Activated naive CD4-positive, alpha-beta T cell treated with anti-CD3 and anti-CD28 coated beads for 36 hours (primary cell): ENCODE measurements at places on chromosomes 3 and 15. TPM values are rescaled to one million over a fixed set of nuclear protein-coding genes. Genes with fewer than 3 reads are reported as not detected.

ERICH6 gene
- total RNA-seq, result not detected

FBXL2 gene
- not detected for total RNA-seq

GOLGA8S gene
- 0.05 TPM for total RNA-seq

PLS1 gene
- 5.3 TPM for total RNA-seq

GPR15 gene
- 0.25 TPM for total RNA-seq

TGM4 gene
- not detected for total RNA-seq

DNA sequence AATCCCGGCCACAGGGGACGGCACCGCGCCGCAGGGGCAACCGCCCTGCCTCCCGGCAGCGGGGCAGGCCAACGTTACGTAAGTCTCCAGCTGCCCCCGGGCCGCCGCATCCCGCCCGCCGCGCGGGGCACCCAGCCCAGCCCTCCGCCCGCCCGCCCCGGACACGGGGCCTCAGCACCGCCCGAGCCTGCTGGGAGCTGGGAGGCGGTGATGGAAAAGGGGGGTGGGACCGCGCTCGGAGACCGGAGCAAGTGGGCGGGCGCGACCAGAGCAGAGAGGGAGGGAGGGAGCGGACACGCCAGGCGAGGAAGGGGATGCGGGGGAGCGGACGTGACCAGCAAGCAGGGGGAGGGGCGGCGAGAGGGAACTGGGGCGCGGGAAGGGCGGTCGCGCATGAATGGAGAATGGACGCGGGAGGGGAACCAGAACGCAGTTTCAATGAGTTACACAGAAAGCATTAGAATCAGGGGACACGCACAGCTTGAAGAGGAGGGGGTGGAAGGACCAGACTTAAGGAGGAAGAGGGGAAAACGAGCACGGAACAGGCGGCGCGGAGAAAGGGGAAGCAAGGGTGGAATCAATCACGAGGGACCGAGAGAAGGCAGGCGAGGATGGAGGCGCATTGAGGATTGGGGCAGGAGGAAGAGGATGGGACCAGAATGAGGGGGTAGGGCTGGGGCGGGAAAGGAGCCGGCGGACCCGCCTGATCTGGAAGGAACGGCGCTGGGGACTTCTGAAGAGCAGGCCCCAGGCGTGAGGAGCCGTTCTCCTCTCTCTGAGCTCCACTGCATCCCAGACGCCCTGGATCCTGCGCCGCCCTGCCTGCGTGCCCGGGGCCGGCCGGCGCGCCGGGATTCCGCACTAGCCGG, 559 bp downstream of the PKM start:
- peaks cover 41% of the 10 kb centered on the region for H3K36me3 ChIP-seq
- H3K27ac ChIP-seq, result peak overlapping the region; percentile 99
- DNase-seq, result peak; percentile 88
- H3K27me3 ChIP-seq, result no peaks in the 10 kb centered on the region
- H3K4me1 ChIP-seq, result peaks cover 32% of the 10 kb centered on the region

DNA sequence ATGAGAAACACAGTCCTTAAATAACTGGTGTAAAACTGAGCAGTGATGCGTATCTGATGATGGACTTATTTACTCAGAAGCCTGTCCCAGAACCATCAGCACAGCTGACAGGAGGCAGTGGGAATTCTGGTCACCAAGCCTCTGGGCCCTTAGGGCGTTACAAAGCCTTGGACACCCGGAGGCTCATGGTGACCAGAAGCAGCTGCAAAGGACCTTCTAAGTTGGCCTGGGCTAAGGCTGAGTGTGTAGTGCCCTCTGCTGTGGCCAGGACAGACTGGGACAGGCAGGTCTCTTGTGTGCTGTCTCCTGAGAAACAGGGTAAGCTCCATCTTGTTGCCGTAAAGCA, 168.9 kb downstream of the ATP10A start:
- H3K4me1 ChIP-seq, result no peaks in the 10 kb centered on the region
- no peak overlapping the region for H3K27ac ChIP-seq
- DNase-seq, result no peak
- peaks cover 26% of the 10 kb centered on the region for H3K36me3 ChIP-seq
- H3K4me3 ChIP-seq, result no peak overlapping the region

DNA sequence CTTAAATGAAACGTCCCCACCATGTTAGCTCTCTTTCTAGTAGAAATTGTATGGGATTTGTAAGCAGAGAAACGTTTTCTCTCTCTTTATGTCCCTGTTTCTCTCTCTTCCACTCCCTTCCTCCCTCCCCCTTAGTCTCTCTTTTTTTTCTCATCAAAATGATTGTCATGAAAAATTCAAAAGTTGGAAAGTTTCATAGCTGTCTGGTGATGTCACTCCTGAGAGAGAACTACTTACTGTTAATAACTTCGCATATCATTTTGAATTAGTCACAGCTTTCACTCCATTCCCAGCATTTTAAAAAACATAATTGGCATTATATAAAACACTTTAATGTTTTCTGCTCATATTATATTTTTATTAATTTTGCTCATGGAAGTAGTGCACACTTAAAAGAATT, 331.1 kb downstream of the C3orf38 start:
- no peaks in the 10 kb centered on the region for H3K27me3 ChIP-seq
- H3K27ac ChIP-seq, result no peak overlapping the region
- H3K4me1 ChIP-seq, result no peaks in the 10 kb centered on the region
- no peaks in the 10 kb centered on the region for H3K36me3 ChIP-seq

DNA sequence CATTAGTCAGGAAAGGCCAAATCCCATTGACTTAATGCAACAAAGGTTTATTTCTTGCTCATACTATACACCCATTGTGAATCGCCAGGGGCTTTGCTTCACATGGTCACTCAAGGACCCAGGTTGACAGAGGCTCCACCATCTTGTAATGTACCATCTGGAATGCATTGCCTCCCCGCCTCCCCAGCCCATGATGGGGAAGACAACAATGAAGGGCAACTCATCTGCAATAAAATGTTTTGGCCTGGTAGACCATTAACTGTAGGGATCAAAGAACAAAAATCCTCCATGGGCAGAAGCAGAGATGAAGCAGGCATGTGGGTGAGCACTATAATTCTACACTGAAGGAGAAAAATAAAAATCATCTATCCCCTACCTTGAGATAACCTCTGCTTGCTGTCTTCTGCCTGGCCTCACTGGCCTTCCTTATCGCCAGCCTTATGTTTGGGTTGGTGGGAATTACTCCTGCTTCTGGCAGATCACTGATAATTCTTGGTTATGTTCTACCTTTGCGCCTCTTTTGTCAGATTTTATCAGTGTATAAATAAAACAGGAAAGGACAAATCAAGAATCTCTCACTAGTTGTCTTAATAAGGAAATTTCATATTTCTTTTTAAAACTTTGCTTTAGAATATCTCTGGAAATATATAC, 37.8 kb downstream of the GPR160 start:
- no peaks in the 10 kb centered on the region for H3K27me3 ChIP-seq
- H3K4me1 ChIP-seq, result peaks cover 8% of the 10 kb centered on the region
- H3K4me3 ChIP-seq, result no peak overlapping the region
- H3K36me3 ChIP-seq, result peaks cover 17% of the 10 kb centered on the region
- H3K27ac ChIP-seq, result no peak overlapping the region

GRCh38 chr3:195017151-195017550, 253.8 kb downstream of the XXYLT1 start:
- DNase-seq, result no peak
- H3K4me1 ChIP-seq, result peaks cover 5% of the 10 kb centered on the region
- no peaks in the 10 kb centered on the region for H3K36me3 ChIP-seq
- H3K27me3 ChIP-seq, result peaks cover 2% of the 10 kb centered on the region

DNA sequence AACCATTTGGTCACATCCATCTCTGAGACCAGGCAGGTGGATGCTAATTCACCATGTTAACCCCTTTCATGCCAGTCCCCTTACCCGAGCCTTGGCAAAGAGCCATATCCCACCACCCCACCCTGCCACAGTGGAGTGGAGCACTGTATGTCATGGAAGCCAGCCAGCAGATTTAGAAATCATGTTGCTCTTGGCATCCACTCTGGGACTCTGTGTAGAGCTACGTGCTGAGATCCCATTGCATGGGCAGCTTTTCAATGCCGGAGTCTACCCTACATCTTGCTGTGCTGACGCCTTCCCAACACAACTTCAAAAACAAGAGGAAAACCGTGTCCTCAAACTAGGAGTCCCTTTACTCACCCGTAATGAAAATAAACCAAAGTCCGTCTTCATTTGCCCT, 131.0 kb downstream of the NTRK3 start:
- no peak overlapping the region for H3K27ac ChIP-seq
- DNase-seq, result no peak
- H3K4me1 ChIP-seq, result no peaks in the 10 kb centered on the region
- H3K36me3 ChIP-seq, result no peaks in the 10 kb centered on the region

DNA sequence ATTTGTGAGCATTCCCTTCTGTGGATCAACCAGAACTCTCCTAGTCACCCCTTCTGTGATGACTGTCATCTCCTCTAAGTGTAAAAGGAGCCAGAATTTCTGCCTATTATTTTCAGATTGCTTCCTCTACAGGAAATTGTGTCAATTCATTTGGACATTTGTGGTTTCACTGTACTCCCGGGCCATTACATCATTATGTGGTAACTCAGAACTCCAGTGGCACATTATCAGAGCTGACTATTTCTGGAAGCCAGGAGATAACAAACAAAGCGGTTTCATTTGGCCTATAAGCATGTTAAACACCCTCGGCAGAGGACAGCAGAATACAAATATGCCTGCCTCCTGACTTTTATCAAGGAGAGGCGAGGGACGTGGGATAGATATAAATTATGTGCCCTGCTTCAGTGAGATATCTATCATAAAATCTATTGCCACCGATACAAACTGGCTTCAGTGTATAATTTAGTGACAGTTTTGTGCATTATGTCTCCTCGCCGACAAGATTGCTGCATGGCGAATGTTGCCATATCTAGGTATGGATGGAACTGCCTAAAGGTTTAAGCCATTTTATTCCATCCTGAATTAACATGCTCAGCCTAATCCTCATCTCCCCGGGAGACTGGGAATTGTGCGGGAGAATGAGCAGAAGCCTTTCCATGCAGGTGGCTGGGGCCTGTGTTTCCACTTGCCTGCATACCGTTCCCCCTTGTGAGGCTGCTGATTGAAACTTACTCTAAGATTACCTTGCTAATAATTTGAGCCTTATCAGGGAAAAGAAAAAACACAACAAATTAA, 193.4 kb upstream of the SEMA6D start:
- H3K4me3 ChIP-seq, result no peak overlapping the region
- H3K36me3 ChIP-seq, result no peaks in the 10 kb centered on the region
- no peak overlapping the region for H3K27ac ChIP-seq
- no peak for DNase-seq
- no peaks in the 10 kb centered on the region for H3K4me1 ChIP-seq

- H3K36me3 ChIP-seq, result no peaks in the 10 kb centered on the region
- H3K27ac ChIP-seq, result no peak overlapping the region
- H3K27me3 ChIP-seq, result peaks cover 12% of the 10 kb centered on the region
- no peak for DNase-seq
Observed at GRCh38 chr3:149967086-149967685, 3.5 kb downstream of the PFN2 start.
